ENCODE measurements at places on chromosomes 4 and X.

DNA sequence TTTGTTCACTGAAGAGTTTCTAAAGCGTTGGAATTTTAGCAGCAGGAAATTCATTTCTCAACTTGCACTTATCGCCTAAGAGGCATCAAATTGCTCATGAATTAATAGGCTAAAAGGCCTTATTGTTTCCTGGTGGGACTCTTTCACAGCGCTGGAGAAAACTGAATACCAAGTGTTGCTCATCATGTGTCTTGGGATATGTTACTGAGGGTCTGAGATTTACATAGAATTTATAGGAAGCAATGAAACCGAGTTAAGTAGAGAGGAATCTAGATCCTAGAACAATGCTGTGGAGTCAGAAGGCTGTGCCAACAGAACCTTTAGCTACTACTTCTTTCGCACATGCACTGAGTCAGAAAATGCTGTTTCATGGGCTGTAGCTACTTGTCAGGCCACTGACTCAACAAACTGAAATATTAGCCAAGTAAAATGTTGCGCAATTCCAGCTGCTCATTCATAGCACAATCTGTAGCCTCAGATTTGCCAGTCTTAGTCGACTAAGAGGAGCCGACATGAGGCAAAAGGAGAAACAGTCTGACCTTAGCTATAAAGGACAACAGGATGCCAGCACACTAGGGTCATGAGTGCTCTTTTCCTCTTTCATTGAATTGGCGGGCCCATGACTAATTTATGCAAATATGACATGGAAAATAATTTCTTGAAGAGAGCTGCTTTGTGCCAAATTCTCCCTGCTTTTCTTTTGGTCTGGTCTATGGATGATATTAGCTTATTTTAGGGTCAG, 35.9 kb upstream of the CXCL8 start:
- DNase-seq = peak; percentile 10

DNA sequence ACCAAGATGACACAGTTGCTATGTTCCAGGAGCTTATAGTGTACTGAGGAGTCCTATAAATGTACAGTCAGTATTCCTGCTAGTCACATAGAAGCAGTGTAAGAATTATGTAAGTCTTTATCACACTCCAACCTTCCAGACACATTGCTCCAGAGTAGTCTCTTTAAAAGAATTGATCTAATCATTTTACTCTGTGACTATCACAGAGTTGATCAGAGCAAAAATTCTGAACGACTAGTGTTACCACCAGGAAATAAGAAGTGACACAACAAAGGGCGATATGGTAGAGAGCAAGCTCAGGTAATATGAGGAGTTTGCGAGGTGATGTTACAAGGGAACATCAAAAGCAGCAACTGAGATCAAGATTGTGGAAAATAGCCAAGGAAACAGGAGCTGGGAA, 9.0 kb upstream of the HPF1 start:
- DNase-seq = no peak

- DNase-seq = no peak
Observed at GRCh38 chrX:118682258-118683014, 45.0 kb upstream of the IL13RA1 start.

- no peak for DNase-seq
Observed at GRCh38 chrX:134186362-134187121, 50.4 kb upstream of the CCDC160 start.

DNA sequence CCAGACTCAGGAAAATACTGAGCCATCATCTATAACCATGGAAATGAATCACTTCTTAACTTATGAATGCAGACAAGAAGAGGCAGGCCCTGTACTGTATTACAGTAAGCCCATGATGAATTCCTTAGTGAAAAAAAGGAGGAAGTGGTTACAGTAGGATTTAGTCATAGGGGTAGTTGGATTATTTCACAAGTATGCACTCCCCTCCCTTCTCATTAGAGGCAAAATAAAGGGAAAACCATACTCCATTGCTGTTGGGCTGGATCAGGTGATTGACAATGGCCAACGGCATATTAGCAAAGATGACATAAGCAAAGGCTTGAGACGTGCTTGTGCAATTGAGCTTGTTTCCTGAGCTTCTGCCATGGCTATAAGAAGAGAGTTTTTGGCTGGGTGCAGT, 181.1 kb upstream of the PRPS2 start:
- DNase-seq = no peak

GRCh38 chrX:110415440-110416170, 57.0 kb downstream of the RTL9 start:
- DNase-seq = no peak

DNA sequence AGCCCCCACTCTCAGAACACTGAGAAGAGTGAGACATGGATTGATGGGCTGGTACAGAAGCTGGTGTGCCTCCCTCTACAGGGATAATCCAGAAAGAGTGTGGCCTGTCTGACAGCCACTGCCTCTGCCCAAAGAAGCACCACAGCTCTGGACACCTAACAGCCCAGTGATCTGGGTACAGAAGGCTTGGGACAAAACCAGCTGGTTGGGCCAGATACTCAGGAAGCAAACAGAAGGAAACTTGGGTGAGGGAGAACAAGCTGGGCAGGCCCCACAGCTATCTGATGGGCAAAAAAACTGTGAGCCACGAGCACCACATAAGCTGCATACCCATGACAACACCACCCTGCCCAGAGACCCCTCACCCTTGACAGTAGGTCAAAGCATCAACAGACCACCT, 46.9 kb downstream of the TMPRSS11F start:
- no peak for DNase-seq

DNA sequence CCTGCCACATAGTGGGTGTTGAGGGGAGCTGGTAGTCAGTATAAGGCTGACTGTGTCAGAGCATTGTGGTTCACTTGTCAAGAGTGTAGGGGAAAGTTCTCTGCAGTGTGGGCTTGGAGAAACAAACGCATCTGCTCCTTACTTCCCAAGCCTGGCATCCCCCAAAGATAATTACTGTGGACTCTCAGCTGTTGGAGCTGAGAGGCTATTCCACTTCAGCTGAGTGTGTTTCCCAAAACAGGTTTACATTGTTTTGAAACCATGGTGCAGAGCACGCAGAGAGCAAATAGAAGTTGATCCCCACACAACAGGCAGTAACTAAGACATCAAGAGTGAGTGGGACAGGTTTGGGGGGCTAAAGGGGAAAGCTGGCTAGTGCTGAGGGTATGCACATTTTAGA, 181.0 kb upstream of the EOLA2 start:
- DNase-seq = no peak

DNA sequence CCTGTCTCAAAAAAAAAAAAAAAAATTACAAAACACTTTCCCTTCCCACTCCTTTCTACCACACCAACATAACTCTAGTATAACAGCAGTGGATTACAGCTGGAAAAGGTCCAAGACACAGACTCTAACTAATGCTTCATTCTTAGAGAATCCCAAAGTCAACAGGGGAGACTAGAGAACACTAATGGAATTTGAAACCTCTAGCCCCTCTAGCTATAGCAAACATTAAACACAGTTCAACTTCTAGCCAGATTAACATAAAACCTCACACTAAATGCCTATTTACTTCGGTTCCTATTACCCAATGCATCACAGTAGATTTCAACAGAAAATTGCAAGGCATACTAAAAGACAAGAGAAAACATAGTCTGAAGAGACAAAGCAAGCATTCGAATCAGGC, 10.5 kb upstream of the DHX15 start:
- DNase-seq = no peak

- no peak for DNase-seq
Observed at GRCh38 chr4:147367891-147368290, 113.0 kb upstream of the EDNRA start.

DNA sequence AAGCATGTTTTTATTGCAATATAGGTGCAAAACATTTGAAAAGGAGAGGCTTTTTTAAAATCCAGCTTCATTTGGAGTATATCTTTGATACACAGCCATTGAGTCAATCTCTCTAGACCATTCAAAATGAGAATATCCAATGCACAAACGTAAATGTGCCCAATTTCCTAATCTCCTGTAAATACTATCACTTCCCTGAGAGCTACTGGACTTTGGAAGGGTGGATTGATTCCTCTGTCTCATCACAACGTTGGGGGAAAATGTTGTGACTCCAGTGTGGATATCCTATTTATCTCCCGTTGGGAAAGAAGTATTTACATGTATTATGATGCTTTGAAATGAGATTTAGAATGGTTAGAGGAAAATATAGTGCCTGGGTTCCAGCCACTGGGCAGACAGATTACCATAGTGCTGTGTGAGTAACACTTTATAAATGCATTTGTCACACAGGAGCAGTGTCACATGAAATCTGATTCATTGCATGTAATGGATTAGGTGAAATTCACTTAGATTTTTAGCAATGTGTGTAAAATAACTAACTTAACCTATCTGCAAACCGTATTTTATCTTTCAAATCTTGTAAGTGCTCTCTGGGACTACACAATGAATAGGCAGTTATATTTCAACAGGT, 64.4 kb upstream of the VCX3A start:
- no peak for DNase-seq

- DNase-seq = no peak
Observed at GRCh38 chr4:98210281-98210680, 50.9 kb upstream of the RAP1GDS1 start.

DNA sequence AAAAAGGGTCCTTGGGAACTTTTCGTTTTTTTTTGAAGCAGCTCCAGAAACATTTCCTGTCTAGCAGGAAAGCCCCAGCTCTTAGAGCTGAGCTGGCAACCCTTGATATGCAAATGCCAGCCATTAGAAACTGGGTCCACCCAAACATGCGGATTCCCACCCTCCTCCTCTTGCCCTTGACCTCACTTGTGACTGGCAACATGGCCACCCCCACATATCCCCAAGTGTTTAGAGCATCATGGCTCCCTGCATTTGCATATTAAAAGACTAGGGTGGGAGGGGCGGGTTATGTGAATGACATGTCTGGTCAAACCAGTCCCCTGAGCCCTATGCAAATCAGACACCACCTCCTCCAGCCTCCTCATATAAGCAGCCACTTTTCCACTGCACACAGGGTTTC, 671.1 kb downstream of the FAT4 start:
- no peak for DNase-seq

GRCh38 chr4:84530454-84530853, 31.4 kb upstream of the NKX6-1 start:
- no peak for DNase-seq

DNA sequence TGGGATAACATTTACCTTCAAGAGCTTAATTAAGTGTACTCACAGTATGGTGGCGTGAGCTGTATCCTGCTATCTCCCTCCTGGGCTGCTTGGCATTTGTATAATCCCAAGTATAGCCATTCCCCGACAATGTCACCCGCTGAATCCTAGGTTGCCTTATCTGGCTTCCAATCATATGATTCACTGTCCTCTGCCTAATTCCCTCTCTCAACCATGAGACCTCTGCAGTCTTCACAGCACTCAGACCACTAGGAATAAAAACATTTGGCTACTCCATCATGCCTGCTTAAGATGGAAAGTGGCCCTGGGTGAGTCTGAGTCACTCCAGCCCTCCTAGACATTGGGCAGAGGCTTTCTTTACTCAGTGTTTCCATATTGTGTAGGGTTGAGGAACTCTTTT, 28.9 kb upstream of the WDFY3 start:
- no peak for DNase-seq

GRCh38 chrX:105314458-105314857, 94.0 kb upstream of the TEX13A start:
- no peak for DNase-seq

DNA sequence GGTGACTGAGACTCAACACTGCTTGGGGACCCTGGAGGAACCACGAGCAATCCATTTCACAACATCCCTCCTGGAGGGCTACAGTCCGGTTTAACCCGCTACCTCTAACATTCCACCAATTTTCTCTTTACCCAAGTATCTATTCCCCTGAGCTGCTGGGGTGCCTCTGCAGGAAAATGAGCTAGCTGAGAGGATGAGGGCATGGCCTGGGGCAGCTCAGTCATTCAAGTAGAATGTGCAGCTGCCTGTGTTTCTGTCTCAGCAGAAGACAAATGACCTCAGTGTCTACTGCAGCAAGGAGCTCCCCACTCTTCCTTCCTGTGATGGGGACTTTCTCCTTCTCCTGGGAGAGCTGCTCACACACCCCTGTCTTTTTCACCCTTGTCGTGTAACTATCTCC, 120.8 kb downstream of the ZNF518B start:
- no peak for DNase-seq

DNA sequence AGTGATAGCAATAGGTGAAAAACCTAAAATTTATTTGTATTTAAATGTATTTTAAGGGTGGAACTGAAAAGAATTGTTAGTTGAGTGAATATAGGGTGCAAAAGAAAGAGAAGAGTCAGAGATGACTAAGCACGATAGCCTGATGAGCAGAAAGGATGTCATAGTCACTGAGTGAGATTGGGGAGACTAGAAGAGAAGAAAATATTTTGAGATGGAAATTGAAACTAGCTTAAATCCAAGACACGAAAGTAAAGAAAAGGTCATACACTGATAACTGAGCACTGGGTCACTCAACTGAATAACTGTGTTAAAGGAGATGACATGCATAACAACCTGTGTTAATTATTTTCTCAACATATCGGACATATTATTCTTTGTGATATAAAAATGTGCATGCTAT, 55.5 kb downstream of the SPANXN4 start:
- DNase-seq = no peak

DNA sequence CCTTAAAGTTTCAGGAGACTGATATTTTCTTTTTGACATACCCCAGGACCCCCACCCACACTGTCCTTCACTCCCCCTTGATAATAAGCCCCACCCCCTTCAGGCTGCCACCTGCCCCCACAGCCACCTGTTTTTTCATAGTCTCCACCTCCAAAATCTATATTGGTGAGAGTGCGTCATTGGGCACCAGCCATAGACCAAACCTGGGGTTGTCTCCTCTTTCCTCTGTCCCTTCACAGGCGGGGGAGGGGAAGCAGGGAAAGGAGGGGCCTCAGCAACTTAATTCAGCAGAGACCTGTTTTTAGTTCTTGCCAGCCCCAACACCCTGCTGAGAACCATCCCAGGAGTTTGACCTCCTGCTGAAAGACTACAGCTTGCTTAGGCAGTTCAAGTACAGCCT, 1.1 kb downstream of the ARHGAP36 start:
- no peak for DNase-seq

GRCh38 chrX:46686003-46686645, 72.8 kb downstream of the SLC9A7 start:
- DNase-seq = no peak

DNA sequence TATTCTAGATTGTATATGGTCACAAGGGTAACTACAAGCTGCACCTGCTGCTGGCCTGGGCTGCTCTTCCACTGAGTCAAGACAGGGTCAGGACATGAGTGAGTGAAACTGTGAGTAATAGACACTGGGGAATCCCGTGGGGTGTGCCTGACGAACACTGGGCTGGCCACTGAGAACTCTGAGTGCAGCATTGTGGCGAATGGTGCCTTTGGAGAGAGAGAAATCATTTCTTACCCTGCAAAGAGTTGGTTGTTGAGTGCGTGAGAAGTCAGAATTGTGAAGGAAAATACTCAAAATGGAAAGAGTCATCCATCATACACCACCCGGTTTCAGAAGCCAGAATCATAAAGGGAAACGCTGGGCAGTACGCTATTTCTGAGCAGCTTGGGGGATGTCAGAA, 43.1 kb upstream of the LSM6 start:
- DNase-seq = peak; percentile 1

DNA sequence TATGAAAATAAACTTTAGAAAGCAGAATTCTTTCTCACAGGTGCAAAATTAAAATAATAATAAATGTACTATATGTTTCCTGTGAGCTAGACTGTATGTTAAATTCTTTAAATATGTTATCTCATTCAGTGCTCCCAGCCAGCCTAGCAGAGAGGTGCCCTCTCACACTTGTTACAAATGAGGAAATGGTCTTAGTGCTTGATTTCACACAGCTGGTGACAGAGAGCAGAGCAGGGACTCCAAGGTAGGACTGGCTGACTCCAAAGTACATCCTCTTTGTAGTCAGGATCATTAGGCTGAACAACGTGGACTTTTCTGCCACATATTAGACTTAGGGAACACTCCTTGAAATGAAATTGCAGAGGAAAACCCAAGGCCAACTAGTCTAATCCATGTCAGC, 72.0 kb upstream of the HHIP start:
- DNase-seq = no peak
